Left colon (tissue), 2 donors: ENCODE measurements at places on chromosomes 1 and 21. TPM values are rescaled to one million over a fixed set of nuclear protein-coding genes. Genes with fewer than 3 reads are reported as not detected.
A peak's percentile ranks its signal among the peaks of the same experiment; 100 is the strongest.

Gene SLAMF9
- not detected for total RNA-seq

Gene MUL1
- 37.9 TPM for total RNA-seq

Gene TENT5C
- total RNA-seq: 30.7 TPM

Gene FMO4
- 6.7 TPM for total RNA-seq

Gene ID3
- 131 TPM for total RNA-seq

GRCh38 chr1:198157847-198158725 is 1.3 kb downstream of the NEK7 start:
- DNase-seq: no peak

DNA sequence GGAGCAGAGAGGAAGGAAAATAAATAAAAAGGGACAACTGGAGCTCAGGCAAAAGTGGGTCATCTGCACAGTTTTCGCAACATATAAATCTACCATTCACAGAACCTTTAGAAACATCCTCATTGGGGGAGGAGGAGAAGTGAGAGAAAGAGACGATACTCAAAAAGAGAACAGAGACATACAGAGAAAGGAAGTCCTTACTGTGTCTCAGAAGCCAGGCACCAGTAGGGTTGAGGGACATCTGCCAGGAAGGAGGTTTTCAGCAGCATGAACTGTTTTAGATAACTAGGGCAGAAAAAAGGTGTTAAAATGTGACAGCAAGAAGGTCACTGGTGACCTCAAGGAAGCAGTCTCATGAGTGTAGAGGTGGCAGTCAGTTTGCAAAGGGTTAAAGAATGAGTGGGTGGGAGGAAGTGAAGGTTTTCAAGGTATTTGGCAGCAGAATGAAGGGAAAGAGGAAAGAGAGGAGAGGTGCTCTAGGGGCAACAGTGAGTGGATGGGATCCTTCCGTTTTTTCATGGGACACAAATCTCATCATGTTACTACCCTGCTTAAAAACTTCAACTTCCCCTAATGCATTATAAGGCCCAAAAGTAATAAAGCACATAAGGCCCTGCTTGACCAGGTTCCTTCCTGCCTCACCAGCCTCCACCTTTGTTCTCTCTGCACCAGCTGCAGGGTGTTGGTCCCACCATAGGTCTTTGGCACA is 9.5 kb downstream of the JAK1 start:
- no peak for DNase-seq

GRCh38 chr1:202765721-202766120 is 42.5 kb downstream of the KDM5B start:
- no peak for DNase-seq

Gene SPRR2E
- not detected for total RNA-seq

GRCh38 chr1:189121941-189122340 is 1355.7 kb downstream of the BRINP3 start:
- DNase-seq: no peak

- no peak for DNase-seq
Observed at GRCh38 chr1:21546122-21546825, 37.1 kb downstream of the ALPL start.

Gene AMY1A
- total RNA-seq: not detected

DNA sequence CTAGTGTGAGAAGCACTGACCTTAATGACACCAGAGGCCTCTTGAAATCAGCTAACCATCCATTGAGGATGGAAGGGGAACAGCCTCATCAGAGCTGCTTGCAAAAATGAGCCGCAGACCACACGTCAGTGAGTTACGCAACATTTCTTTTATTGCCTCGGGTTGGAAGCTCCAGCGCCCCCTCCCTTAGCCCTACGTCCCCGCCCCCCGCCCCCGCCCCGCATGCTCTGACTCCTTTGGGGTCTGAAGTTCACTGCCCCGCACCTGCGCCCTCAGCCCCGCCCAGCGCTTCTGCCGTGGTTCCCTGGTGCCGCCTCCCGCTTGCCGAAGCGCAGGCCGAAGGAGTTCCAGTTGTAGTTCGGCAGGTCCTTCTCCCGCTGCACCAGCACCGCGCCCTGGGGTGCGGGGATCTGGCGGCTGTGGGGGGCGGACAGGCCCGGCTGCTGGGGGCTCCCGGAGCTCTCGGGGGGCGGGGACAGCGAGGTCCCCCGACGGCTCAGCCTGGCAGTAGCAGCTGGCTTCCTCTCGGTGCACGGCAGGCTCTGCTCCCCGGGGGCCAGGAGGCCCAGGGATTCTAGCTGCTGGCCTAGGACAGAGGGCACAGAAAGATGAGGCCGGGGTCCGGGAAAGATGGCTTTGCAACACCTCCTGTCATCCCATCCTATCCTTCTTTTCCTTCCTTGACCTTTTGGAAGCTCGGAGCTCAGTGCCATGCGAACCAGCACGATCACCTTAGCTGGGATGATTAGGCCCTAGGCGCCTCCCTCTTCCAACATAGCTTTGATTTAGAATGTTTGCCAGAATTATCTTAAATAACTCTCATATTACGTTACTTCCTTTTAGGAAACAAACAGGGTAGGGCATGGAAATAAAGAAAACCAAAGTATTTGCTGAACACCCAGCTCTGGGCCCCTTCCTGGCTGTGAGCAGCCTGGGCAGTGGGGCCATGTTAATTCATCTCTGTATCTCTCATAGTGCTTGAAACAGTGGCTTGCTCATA is 5.8 kb downstream of the KISS1 start:
- DNase-seq: peak; percentile 73

Gene TSSK3
- total RNA-seq: 1.9 TPM

Gene CRYBG2
- total RNA-seq: 69.3 TPM

Gene RAVER2
- total RNA-seq: 47.3 TPM

Gene NEGR1
- 4.2 TPM for total RNA-seq

Gene NR1I3
- total RNA-seq: not detected

DNA sequence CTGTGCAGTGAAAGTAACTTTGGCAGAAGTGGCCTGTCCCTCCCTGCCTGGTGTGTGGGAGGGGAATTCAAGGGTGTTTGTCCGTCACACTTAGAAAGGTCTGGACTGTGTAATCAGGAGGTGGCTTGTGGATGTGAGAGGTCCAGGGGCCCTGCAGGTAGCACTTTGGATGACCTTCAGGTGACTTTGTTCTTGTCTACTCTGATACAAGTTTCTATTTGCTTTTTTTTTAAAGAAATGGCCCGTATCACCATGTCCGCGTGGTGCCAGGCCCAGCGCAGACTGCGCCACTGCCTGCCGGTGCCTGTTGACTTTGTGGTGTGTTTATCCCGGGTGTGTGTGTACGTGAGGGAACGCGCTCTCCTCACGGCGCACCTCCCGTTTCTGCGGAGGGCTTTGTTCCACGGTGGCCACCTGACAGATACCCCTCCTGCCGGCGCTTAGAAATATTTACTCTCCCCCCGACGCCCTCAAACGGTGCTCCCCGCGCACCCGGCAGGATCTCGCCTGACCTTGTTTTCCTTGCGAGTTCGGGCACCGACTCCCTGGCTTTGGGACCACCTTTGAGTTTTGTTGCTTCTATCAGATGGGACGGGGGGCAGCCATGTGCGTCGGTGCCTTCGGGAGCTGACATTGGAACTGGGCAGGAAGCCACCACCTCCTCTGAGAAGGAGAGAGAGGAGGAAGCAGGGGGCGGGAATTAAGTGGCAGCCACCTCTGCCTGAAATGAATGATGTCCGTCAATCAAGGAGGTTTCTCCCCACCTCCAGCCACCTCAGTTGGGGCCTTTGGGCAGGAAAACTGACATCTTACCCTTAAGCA is 119.4 kb downstream of the PRDM16 start:
- DNase-seq: no peak

- DNase-seq: no peak
Observed at GRCh38 chr1:2472109-2472508, 4.0 kb upstream of the PLCH2 start.

DNA sequence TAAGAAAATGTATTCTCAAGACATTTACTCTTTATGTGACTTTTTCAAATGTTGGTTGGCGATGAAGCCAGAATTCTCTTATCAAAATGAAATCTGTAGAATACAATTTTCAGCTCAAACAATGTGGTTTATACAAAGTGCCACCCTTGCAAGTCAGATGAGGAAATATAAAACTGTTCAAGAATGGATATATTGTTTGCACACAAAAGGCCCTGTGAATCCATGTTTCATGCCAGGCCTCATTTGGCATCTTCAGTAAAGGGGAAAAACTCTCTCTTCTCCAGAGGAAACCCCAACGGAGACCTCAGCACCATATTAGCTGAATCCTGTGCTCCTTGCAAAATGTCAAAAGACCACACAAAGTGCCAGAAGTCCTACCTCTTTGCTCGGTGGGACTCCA is 310.4 kb downstream of the RRAGC start:
- no peak for DNase-seq

Gene NES
- 3.6 TPM for total RNA-seq

Gene BEND5
- total RNA-seq: 2.4 TPM

Gene INKA2
- total RNA-seq: 3.2 TPM

DNA sequence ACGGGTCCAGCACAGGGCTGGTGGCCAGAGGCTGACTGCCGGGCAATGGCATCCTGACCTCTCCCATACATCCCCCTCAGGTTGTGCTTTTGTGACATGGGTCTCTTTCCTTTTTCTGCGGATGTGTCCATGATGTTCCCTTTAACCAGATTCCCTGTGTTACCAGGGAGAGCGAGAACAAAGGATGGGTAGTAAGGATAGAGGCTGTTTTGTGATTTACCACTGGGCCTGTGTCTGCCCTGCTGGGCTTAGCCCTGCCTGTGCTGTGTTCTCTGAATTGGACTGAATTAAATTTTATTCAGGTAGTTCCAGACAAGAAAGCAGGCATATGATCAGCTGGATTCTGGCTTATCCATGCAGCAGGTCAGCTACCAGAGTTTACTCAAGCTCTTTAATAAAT is 301.6 kb downstream of the RWDD3 start:
- no peak for DNase-seq

GRCh38 chr1:81700728-81701470 is 99.8 kb upstream of the ADGRL2 start:
- no peak for DNase-seq

DNA sequence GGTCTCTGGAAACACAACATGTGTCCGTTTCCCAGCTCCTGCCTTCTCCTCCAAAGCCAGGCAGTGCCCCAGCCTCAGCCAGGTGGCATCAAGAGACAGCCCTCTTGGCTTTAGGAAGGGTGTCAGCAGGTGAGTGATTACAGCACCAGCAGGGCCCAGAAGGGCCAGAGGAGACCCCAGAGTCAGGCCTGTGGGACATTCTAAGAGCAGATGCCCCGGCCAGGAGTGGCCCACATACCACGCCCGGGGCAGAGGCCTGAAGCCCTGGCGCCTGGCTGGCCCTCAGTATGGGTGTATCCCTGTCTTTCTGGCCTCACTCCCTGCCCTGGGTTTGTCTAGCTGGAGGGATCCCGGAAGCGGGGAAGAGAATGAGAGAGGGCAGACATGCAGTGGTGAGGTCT is 109.2 kb downstream of the CASZ1 start:
- peak; percentile 80 for DNase-seq

GRCh38 chr1:47023268-47024140 is at the start of gene CYP4X1:
Gene CYP4X1, plus strand, starts transcription at chr1:47023669. Its CDS starts 149 bp downstream, at chr1:47023818.
- DNase-seq: peak; percentile 26

- no peak for DNase-seq
Observed at GRCh38 chr1:62288224-62288623, 31.0 kb downstream of the KANK4 start.

GRCh38 chr1:27618341-27619082 is 14.6 kb upstream of the AHDC1 start:
- DNase-seq: no peak

DNA sequence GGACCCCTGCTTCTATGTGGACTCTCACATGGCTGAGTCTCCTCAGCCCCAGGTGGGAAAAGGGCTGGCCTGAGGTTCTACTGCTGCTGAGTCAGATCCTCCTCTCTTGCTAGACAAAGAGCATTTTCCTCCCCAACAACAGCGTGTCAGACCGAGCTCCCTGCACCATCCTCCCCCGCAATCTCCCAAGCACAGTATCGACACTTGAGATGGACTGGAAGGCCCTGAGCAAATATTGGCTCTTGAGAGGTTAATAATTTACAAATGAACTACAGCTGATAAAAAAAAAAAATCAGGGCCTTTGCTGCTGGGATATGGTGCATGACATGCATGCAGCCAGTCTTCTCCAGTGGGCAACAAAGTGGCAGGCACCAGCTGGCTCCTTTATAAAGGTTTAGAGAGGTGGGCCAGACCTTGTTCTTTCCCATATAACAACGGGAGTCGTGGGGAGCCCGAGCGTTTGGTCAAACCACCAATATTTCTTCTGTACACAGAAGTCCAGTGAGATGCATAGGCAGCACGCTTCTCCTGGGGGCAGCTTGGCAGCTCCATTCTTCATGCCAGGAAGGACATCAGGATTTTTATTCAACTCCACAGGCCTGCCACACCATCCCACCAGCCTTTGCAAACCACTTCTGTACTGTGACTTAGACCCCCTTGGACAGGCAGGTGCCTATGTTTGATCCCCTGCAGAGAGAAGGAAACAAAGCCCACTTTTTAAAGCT is 55.4 kb upstream of the CAMK1G start:
- DNase-seq: no peak

Gene OR2T2
- not detected for total RNA-seq

Gene FAM229A
- 7.9 TPM for total RNA-seq

- no peak for DNase-seq
Observed at GRCh38 chr1:239562095-239562494, 175.7 kb downstream of the CHRM3 start.

Gene LBR
- total RNA-seq: 88.5 TPM

Gene CREG1
- total RNA-seq: 67.9 TPM

Gene TFF2
- total RNA-seq: 0.98 TPM

Gene MPL
- not detected for total RNA-seq

Gene ZBTB7B
- 248 TPM for total RNA-seq

DNA sequence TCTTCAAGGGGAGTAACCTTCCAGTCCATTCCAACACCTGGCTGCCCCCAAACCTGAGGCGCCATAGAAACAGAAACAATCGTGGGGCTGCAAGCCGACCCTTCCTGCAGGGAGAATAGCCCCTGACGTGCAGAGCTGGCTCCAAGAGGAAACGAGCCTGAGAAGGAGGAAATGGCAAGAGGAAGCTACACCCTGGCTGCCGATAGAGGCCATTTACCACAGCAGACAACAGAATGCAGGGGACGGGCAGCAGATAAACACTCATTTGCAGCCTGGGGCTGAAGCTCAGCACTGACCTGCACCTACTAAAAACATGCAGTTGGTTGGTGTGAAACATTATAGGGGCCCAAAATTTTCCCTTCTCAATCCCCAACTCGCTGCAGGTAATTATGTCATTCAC is 8.7 kb upstream of the TDRD10 start:
- DNase-seq: no peak

Gene F3
- 44.4 TPM for total RNA-seq

Gene LYSMD1
- 9.2 TPM for total RNA-seq

GRCh38 chr1:241782396-241782795 is 65.6 kb upstream of the EXO1 start:
- DNase-seq: no peak

- no peak for DNase-seq
Observed at GRCh38 chr1:165877940-165878556, 50.6 kb downstream of the UCK2 start.

Gene C1orf141
- total RNA-seq: not detected

- DNase-seq: no peak
Observed at GRCh38 chr1:219581344-219581743, 31.6 kb downstream of the ZC3H11B start.

Gene LRRC39
- not detected for total RNA-seq

- DNase-seq: no peak
Observed at GRCh38 chr1:2633936-2634491, 1.2 kb upstream of the MMEL1 start.
